ENCODE measurements at places on chromosomes 16 and 17. TPM values are rescaled to one million over a fixed set of nuclear protein-coding genes. Genes with fewer than 3 reads are reported as not detected.

Gene KRT39
- total RNA-seq, result not detected

Gene SPEM3
- total RNA-seq, result not detected

Gene CCL13
- 0.59 TPM for total RNA-seq

Gene PRSS33
- not detected for total RNA-seq

Gene PRSS36
- total RNA-seq, result 0.30 TPM

Gene LRRC37A
- total RNA-seq, result 2.6 TPM

Gene KRTAP4-9
- not detected for total RNA-seq

Gene EVPLL
- total RNA-seq, result not detected

Gene FOXF1
- total RNA-seq, result 6.4 TPM

Gene C16orf92
- not detected for total RNA-seq

Gene KCNH4
- not detected for total RNA-seq

Gene SRCAP
- 19.3 TPM for total RNA-seq

Gene CXCL16
- 0.37 TPM for total RNA-seq

Gene RDM1
- total RNA-seq, result 0.30 TPM

All from smooth muscle cell of the umbilical artery (primary cell).